MG63 (cell line): ENCODE measurements at places on chromosomes 1 and 21.
A peak's percentile ranks its signal among the peaks of the same experiment; 100 is the strongest.

- no peak for DNase-seq
Measured at GRCh38 chr1:17711941-17712340, 43.2 kb upstream of the ACTL8 start.

DNA sequence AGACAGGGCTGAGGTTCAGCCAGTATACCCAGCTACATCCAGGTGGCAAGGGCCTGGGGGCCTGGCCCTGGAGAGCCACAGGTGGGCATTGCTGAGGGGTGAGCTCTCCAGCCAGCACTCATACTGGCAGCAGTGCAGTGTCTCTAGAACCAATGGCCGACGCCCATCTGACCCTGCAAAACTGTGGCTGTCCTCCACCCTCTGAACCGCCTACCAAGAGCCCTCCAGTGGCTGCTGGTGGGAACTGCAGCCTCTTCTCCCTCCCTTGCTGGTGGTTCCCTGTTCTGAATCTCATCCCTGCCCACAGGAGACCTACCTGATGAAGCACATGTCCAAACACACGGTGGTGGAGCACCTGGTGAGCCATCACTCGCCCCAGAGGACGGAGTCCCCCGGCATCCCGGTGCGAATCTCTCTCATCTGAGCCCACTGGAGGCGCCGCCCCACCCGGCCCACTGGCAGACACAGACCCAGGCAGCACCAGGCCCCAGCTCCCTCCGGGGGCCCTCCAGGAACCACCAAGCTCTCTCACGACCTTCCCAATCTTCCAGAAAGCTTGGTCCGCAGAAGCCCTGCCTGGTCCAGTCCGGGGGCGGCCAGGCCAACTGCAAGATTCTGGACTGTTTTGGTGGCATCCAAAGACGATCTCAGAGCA is 22.1 kb downstream of the A3GALT2 start:
- peak; percentile 62 for DNase-seq

- DNase-seq = no peak
Measured at GRCh38 chr1:96338622-96339021, 383.0 kb upstream of the PTBP2 start.

GRCh38 chr1:215477632-215478031 is 89.5 kb upstream of the KCTD3 start:
- no peak for DNase-seq

- DNase-seq = no peak
Measured at GRCh38 chr1:165824269-165824643, 3.2 kb upstream of the UCK2 start.

GRCh38 chr1:27071049-27071416 is 58.4 kb upstream of the TENT5B start:
- DNase-seq = no peak
